ENCODE measurements at places on chromosomes 1 and 21.

- DNase-seq = no peak
Observed at GRCh38 chr21:26136671-26137070, 33.9 kb downstream of the APP start.

DNA sequence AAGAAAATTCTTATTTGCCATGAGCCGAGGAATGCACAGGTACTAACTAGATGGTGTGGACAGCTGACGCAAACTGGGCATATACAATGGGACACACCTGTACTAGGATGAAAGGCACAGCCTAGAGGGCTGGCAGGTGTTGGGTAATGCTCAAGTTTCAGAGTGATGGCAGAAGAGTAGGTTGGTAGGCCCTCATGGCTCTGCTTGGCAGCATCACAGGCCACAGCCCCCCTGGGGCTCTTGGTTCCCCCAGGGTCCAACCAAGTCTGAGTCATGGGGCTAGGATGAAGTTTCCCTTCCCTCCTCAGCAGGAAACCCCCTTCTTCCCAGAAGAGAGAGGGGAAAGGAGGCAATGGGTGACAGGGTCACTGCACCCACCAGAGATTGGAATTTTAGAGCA, 35.2 kb downstream of the SPEN start:
- DNase-seq = no peak

DNA sequence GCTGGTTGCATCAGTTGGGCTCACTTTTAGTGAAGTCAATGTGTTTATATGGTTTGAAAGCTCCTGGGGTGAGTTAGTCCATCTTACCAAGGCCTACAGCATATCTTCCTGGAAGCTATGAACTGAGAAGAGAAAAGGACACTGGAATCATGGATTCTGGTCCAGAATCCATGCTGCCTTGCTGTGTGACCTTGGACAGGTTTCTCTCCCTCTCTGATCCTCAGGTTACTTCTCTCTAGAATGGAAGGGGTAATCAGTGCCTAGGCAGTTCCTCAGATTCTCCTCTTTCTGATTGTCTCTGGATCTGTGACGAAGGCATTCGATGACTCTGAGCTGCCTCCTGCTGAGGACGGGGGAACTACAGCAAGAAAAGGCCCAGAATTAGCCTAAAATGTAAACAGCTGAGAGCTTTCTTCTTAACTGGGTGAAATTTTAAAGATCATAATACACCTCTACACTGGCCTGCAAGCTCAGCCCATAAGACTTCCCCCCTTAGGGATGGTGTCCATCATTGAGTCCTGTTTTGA, 425.0 kb upstream of the VAMP3 start:
- no peak for DNase-seq

- DNase-seq = no peak
Observed at GRCh38 chr1:143643148-143643885, 328.5 kb downstream of the FAM72C start.
